ENCODE measurements at places on chromosomes 7 and 10. TPM values are rescaled to one million over a fixed set of nuclear protein-coding genes. Genes with fewer than 3 reads are reported as not detected.

Gene GTF2IRD1
- total RNA-seq, result 9.5 TPM

Gene APBB1IP
- total RNA-seq, result 22.9 TPM

Gene SH2D4B
- total RNA-seq, result not detected

Gene EVX1
- not detected for total RNA-seq

Gene NODAL
- not detected for total RNA-seq

Gene STAG3
- total RNA-seq, result 0.28 TPM

Gene FFAR4
- 6.7 TPM for total RNA-seq

Gene OR13A1
- total RNA-seq, result not detected

Gene NDUFB2
- 208 TPM for total RNA-seq

Gene AKR1E2
- total RNA-seq, result 8.9 TPM

Gene ACSM6
- total RNA-seq, result not detected

Gene ZNF485
- 4.5 TPM for total RNA-seq

Gene KAT6B
- 40.2 TPM for total RNA-seq

Gene EIF3B
- 128 TPM for total RNA-seq

Gene ASIC3
- total RNA-seq, result 2.2 TPM

Gene TAS2R39
- total RNA-seq, result not detected

Gene LIPM
- not detected for total RNA-seq

Gene C10orf71
- not detected for total RNA-seq

Gene EMX2
- 0.25 TPM for total RNA-seq

Gene FIGNL1
- total RNA-seq, result 7.0 TPM

Gene ZPBP
- not detected for total RNA-seq

Gene GIMAP1
- total RNA-seq, result 32.2 TPM

Measured in omental fat pad (tissue), 4 donors.